CD4-positive, alpha-beta T cell treated with Interleukin-15 for 4 hours (primary cell): ENCODE measurements at places on chromosomes 2 and 18.

GRCh38 chr2:66125951-66126350 is 309.0 kb upstream of the MEIS1 start:
- no peak for DNase-seq

DNA sequence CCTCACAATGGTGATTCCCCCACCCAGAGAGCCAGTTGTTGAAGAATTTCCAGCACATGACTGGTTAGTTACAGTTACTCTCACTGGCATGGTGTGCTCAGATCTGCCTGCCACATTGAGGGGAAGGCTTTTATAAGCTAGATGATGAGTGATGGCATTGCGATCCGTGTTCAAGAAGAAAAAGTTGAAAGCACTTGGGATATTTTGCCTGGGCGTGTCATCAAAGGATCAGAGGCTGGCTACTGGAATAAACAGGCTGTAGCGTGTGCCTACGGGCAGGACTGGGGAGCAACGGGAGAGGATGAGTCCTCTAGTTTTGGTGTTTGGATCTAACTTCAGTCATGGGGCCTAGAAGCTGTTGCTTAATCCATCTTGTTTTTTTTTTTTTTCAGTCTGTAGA is 175.0 kb downstream of the SETBP1 start:
- no peak for DNase-seq

DNA sequence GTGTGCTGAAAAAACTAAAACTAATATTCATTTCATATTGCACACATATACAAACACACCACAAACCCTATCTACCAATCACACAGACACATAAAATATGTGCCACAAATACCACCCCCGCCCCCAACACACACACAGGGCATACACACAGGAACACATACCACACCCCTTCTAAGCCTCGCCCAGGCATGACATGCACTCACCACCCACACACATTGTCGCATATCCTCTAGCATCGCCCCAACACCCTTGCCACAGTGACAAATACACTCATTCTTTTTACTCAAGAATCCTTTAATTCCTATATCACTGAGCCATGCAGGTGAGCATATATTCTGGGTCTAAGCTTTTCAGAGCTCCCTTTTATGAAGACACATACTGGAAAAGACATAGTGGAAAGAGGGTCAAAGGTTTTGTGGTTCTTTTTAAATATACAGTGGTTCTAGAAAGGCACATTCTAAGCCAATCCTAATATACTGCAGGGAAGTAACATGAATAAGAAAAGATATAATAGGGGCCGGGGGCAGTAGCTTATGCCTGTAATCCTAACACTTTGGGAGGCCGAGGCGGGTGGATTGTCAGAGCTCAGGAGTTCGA is 24.5 kb upstream of the LCLAT1 start:
- peak; percentile 85 for DNase-seq

GRCh38 chr2:120108049-120108448 is 95.2 kb downstream of the EPB41L5 start:
- DNase-seq, result no peak

GRCh38 chr2:173048897-173049661 is 26.6 kb upstream of the MAP3K20 start:
- no peak for DNase-seq

DNA sequence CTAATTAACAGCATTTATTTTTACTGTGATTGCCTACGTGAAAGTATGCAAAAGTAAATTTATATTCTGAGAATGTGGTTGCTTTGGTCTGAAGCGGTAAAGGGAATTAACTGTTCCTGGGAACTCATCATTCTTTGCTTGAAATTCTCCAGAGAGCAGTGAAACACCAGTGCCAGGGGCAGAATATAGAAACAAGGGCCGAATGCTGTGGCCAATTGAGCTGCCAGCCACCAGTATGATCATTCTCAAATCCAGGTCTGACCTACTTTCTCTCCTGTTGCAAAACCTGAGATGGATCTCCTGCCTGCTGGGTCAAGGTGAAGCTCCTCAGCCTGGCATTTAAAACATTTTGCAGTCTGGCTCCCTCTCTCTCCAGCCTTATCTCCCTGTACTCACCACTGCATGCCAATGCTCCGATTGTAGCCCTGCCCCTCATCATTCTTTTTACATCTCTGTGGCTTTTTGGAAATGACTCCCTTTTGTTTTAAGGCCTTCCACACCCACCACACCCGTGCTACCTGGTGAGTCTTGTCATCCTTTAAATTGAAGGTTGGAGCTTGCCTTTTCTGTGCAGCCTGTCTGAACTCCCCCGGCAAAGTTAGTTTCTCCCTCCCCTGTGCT is 94.5 kb upstream of the TMEM178A start:
- DNase-seq, result no peak

- no peak for DNase-seq
These were observed 5.2 kb upstream of the SPRED2 start for GRCh38 chr2:65437392-65438135.

GRCh38 chr2:208529796-208530195 is 123.2 kb downstream of the PTH2R start:
- DNase-seq, result no peak

GRCh38 chr2:237039301-237040031 is 46.2 kb upstream of the COPS8 start:
- no peak for DNase-seq

DNA sequence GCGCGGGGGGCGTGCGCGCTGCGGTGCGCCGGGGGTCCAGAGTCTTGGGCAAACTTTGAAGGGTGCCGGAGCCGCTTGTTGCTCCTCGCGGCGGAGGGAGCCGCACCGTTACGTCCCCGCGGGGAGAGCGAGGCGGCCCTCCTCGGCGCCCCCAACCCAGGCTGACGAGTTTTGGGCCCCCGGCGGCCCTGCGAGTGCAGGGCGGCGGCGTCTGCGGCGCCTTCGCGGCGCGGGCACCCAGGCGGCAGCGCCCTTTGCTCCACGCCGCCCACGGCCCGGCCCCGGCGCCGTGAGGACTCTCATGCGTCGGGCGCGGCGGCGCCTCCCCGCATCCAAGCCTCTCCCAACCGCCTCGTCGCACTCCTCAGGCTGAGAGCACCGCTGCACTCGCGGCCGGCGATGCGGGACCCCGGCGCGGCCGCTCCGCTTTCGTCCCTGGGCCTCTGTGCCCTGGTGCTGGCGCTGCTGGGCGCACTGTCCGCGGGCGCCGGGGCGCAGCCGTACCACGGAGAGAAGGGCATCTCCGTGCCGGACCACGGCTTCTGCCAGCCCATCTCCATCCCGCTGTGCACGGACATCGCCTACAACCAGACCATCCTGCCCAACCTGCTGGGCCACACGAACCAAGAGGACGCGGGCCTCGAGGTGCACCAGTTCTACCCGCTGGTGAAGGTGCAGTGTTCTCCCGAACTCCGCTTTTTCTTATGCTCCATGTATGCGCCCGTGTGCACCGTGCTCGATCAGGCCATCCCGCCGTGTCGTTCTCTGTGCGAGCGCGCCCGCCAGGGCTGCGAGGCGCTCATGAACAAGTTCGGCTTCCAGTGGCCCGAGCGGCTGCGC is 814 bp downstream of the FZD7 start:
- DNase-seq, result no peak

DNA sequence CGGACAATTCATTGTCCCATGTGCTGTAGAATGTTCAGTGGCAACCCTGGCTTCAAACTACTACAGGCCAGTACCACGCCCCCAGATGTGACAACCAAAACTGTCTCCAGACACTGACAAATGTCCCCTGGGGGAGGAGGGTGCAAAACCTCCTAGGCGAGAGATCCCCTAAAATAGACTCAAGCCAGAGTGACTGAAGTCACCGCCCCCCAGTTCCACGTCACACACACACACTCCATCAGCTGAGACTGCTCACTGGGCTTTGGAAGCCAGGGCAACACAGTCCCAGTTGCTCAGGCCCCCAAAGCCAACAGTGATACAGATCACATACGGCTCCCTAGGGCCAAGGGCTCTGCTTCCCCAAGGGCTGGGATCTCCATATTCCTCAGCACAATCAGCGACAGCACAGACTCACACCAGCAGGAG is 19.1 kb downstream of the HDAC4 start:
- DNase-seq, result no peak

GRCh38 chr2:203612246-203612645 is 77.1 kb upstream of the RAPH1 start:
- no peak for DNase-seq

DNA sequence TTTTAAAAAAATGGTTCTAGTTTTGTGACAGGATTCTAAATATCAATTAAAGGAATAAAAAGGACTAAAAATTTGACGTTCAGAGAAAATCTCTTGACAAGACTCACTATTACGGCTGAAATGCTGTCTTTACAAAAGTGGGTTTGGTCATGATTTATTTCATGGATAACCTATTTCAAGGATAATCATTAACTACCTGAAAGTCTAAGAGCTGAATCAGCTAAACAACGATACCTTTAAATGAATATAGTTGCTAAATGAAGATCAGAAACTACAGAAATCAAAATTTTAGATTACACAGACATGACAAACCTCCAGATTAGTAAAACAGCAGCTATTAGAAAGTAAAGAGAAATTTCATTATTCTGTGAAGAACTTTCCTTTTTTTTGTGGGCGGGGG is 35.7 kb downstream of the RTTN start:
- no peak for DNase-seq

GRCh38 chr2:134670955-134671354 is 47.8 kb downstream of the TMEM163 start:
- DNase-seq, result no peak

DNA sequence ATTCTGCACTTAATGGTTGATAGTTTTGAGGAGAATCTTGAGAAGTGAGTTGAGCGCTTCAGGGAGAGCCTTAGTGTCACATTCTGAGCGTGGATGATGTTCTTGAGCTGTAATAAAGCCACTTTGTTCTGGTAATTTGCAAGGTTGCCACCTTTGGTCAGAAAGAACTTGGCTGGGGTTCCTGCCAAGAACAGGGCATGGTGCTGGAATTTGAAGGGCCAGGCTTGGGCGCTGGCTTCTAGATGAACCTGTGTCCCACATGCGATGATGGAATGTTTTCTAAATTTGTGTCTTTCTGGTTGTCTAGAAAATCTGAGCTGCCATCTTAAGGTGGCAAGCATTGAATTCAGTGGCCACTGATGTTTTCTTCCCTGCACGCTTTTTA is 124.1 kb upstream of the EML6 start:
- no peak for DNase-seq

- no peak for DNase-seq
These were observed 47.8 kb downstream of the MEX3C start for GRCh38 chr18:51149670-51150069.

DNA sequence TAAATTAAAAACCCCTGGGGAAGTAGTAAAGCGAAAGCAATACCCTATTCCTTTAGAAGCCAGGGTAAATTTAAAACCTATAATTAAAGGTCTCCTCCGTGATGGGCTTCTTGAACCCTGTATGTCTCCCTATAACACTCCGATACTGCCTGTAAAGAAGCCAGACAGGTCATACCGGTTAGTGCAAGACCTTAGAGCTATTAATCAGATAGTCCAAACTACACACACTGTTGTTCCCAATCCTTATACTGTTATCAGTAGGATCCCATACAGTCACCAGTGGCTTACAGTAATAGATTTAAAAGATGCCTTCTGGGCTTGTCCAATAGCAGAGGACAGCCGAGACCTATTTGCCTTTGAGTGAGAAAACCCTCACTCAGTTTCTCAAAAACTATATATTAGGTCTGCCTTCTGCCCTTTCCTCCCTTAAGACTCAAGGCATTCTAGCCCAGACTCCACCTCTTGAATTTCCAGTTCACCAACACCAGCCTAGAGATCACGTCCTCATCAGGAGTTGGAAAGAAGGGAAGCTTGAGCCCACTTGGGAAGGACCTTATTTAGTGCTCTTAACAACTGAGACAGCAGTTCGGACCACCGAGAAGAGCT is 12.4 kb upstream of the SAP130 start:
- no peak for DNase-seq

DNA sequence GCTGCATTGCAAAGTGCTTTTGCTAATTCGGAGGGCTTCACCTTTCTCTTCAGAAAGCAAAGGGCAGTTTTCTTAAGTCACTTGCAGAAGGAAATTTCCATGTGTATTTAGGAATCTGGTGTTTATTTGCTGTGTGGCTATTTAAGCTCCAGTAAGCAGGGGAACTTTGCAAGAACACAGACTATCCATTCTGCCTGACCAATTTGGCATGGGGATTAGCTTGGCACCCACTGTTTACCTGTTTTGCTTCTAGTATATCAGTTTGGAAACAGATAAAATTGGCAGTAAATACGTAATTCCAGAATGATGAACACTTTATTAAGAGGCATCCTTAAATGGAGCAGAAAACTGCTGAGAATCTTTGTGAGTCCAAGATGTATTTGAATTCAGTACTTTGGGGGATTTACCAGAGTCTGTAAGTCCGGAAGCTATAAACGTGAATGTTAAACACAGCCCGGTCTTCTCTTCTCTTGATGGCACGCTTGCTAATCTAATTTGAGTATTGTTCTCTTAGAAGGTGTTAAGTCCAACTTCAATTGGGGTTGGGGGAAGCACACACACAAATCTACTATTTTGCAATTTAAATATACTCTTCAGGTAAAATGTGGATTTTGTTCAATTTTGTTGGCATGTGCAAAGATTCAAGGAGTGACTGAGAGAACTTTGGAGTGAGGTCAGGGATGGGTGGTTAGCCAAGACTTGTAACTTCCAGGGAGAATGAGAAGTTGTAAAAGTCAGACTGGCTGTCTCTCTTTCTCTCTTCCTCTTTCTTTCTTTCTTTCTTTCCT is 650 bp downstream of the ACKR3 start:
- no peak for DNase-seq

DNA sequence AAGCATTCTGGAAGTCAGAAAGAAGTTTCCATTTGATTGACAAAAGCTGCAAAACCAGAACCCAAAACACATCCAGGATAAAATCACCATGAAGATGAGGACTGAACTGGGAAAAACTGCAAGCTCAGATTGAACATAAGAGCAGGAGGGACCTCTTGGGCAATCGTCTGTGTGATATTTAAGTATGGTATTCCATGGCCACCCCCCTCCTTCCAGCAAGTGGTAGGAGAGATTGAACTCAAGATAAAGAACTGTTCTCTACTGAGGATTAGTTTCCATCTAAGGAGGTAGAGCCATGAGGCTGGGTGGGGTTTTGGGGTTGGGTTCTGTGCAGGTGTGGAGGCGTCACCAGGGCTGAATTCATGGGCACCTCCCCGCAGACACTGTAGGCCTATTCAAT is 251.1 kb downstream of the NCKAP5 start:
- no peak for DNase-seq

GRCh38 chr2:195124391-195125079 is 532.5 kb upstream of the SLC39A10 start:
- no peak for DNase-seq

- no peak for DNase-seq
These were observed 127.5 kb upstream of the DAPL1 start for GRCh38 chr2:158667586-158667985.

DNA sequence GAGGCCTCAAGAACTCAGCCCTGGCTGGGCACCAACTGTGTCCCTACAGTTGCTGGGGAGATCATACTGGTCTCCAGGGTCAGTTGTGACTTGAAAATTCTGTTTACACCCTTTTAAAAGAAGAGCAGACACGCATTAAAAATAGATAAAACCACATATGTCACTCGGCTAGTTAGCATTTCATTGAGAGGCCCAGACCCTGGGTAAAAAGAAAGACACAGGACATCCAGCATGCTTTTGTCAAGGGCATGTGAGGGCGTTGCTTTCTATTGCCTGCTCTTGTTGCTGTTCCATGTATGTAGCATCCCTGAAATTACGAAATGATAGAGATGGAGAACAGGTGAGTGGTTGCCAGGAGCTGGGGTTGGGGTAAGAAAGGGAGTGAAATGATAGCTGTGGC is 94.3 kb downstream of the SEPTIN10 start:
- DNase-seq, result no peak

GRCh38 chr2:237501892-237502513 is 15.0 kb downstream of the MLPH start:
- DNase-seq, result no peak

GRCh38 chr18:56319953-56320352 is 318.4 kb downstream of the TXNL1 start:
- no peak for DNase-seq

GRCh38 chr2:96164459-96165184 is 19.4 kb upstream of the DUSP2 start:
- peak; percentile 67 for DNase-seq
